ENCODE measurements at places on chromosomes 13 and 19.
A peak's percentile ranks its signal among the peaks of the same experiment; 100 is the strongest.

DNA sequence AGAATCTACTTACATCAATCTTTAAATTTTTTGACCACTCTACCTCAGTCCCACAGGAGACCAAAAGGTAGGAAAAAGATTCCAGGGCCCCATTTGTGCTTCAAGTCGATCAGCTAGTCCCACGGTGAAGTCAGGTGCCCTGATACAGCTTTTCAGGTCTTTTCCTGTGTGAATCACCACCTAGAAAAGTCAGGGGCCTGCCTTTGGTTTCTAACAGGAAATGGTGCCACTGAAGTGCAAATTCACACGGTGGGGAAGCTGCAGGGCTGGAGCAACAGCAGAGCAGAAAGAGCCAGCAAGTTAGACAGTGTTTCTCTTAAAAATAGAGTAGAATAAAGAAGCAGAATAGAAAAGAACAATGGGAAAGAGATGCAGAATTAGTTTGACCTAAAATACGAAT is 107.5 kb downstream of the KLF12 start:
- peak; percentile 41 for DNase-seq

DNA sequence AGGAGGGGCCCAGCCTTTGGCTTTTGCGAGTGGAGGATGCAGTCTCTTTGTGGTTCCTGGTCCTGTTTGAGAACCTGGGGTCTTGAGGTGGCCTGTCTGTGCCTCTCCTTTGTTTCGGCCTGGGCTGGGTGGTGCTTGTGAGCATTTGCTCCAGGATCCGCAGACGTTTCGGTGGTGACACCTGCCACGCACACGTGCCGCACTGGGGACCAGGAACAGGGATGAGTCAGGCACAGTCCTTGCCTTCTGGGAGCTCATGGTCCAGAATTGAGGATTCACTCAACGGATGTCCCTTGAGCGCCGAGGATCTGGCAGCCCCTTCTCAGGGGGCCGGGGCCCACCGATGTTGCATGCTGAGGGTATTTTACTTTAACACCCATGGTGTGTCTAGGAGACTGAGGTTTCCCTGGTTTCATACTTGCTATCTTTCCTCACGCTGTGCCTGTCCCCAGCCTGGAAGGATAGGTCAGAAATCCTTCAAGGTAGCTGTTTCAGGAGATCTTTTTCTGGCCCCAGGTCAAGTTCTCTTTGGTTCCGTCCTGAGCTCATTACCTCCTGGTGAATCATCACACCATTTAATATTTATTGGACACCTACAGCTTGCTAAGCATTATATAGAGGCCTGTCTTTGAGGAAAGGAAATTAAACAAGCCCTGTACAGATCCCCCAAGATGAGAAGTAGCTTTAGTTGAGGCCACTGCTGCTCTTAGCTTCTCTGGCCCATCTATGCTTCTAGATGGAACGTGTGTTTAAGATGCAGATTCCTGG is 5.1 kb downstream of the HDGFL2 start:
- no peak for DNase-seq

GRCh38 chr13:31195616-31196015 is 4.2 kb upstream of the B3GLCT start:
- no peak for DNase-seq

GRCh38 chr19:55635334-55635717 is 5.5 kb upstream of the ZNF580 start:
- no peak for DNase-seq

- no peak for DNase-seq
These were observed 17.0 kb upstream of the SIGLEC10 start for GRCh38 chr19:51434456-51434855.

DNA sequence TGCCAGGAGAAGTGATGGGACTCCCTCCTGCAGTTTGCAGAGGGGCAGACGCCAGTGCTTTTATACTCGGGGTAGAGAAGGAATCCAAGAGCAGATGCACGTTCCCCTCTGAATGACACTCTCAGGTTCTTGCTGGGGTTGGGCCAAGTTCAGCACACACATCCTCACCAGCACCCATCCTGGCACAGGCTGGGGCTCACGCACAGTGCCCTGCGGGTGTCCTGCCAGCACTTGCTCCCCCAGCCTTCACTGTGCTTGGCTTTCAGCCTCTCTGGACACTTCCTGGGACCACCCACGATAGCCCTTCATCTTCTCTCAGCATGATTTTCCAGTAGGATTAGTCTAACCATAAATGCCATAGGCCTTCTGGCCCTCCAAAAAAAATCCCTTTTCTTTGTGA is 158.6 kb downstream of the ZNF536 start:
- no peak for DNase-seq

DNA sequence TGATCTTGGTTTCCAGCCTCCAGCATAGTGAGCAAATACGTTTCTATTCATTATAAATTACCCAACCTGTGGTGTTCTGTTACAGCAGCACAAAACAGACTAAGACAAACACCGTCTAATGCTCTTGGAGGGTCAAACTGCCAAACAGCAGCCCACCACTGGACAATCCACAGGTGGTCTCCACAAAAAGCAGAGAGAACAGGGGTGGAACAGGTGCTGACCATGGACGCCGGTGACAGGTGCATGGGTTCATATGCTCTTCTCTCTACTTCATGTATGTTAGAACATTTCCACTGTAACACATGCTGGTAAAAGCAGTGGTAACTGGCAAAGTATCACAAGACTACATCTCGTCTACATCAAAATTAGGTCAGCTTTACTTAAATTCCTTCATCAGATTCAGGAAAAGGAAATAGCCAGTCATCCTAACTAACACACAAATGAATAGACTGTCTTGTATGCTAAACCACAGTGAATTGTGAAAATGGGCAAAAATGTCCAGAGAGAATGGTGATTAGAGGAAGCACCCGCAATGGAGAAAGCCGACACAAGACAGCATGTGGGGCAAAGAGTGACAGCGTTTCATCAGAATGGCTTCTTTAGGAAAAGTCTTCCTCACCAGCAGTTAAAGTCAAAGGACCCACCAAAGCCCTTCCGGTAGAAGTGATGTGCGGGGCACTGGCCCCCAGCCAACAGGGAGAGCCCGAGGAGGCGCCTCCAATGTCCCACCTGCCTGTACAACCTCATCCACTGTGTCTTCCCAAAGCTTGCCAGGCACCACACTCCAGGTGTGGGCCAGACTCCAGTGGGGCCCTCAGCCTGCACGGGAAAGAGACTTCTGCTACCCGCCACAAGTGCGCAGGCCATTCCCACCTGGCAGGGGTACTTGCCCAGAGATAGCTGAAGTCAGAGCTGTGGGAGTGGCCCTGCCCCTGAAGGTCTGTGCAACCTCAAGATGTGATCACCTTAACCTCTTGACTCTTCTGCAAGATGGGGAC is 6.5 kb downstream of the CARS2 start:
- DNase-seq = no peak
